Tracheal epithelial cell (primary cell): ENCODE measurements at places on chromosomes 2 and 18. TPM values are rescaled to one million over a fixed set of nuclear protein-coding genes. Genes with fewer than 3 reads are reported as not detected.

TMEM18 gene
- total RNA-seq = 36.2 and 40.5 TPM in 2 replicates

NFU1 gene
- 27.9 and 29.4 TPM in 2 replicates for total RNA-seq

REG1B gene
- not detected in 2 replicates for total RNA-seq

UGT1A1 gene
- total RNA-seq = 0.48 and 1.1 TPM in 2 replicates

RAB12 gene
- total RNA-seq = 65.1 and 69.3 TPM in 2 replicates

PUM2 gene
- 43.6 and 60.3 TPM in 2 replicates for total RNA-seq

SKOR2 gene
- not detected in 2 replicates for total RNA-seq

IL1F10 gene
- not detected in 2 replicates for total RNA-seq

C2orf80 gene
- total RNA-seq = not detected in 2 replicates

LINC00305 gene
- not detected in 2 replicates for total RNA-seq

FECH gene
- total RNA-seq = 13.6 and 21.7 TPM in 2 replicates

CREG2 gene
- 1.1 and 1.7 TPM in 2 replicates for total RNA-seq

LRP1B gene
- total RNA-seq = under 0.01 TPM in 1 of 2 replicates, not detected in the other

SCYGR4 gene
- total RNA-seq = not detected in 2 replicates

SLC19A3 gene
- total RNA-seq = 0.48 TPM in 1 of 2 replicates, not detected in the other

NPPC gene
- total RNA-seq = 0.24 TPM in 1 of 2 replicates, not detected in the other

PRSS56 gene
- total RNA-seq = not detected in 2 replicates

MPP4 gene
- total RNA-seq = not detected in 2 replicates

TMEM247 gene
- not detected in 2 replicates for total RNA-seq

MZT2B gene
- total RNA-seq = 180 and 208 TPM in 2 replicates

RTP5 gene
- not detected in 2 replicates for total RNA-seq

ONECUT2 gene
- under 0.01 TPM in 1 of 2 replicates, not detected in the other for total RNA-seq

ABCB11 gene
- total RNA-seq = under 0.01 TPM in 1 of 2 replicates, not detected in the other

BCL2 gene
- 1.9 and 2.6 TPM in 2 replicates for total RNA-seq

CPLX4 gene
- total RNA-seq = 0.24 TPM in 1 of 2 replicates, not detected in the other

SYT4 gene
- total RNA-seq = not detected in 2 replicates

NABP1 gene
- total RNA-seq = 23.0 and 37.8 TPM in 2 replicates

ARHGAP15 gene
- not detected in 2 replicates for total RNA-seq

HRH4 gene
- under 0.01 and 0.64 TPM in 2 replicates for total RNA-seq

CAPN14 gene
- 2.2 and 6.8 TPM in 2 replicates for total RNA-seq

GAD1 gene
- total RNA-seq = 4.6 and 4.9 TPM in 2 replicates

DPYSL5 gene
- total RNA-seq = not detected in 2 replicates

NPHP1 gene
- total RNA-seq = 1.2 and 3.4 TPM in 2 replicates

MYO1B gene
- total RNA-seq = 236 and 388 TPM in 2 replicates

UGT1A8 gene
- total RNA-seq = under 0.01 and 0.43 TPM in 2 replicates

CFC1 gene
- total RNA-seq = not detected in 2 replicates

KYNU gene
- 41.1 and 77.8 TPM in 2 replicates for total RNA-seq

SLC35G4 gene
- total RNA-seq = not detected in 2 replicates

PKDCC gene
- 1.3 and 1.9 TPM in 2 replicates for total RNA-seq

SLC9A2 gene
- total RNA-seq = under 0.01 and 1.2 TPM in 2 replicates

UGT1A7 gene
- 1.4 and 1.5 TPM in 2 replicates for total RNA-seq

REG1A gene
- total RNA-seq = not detected in 2 replicates

REG3A gene
- total RNA-seq = not detected in 2 replicates

COL3A1 gene
- 0.43 and 2.7 TPM in 2 replicates for total RNA-seq

ATP6V1C2 gene
- 0.24 and 0.43 TPM in 2 replicates for total RNA-seq

TTC27 gene
- 33.5 and 39.6 TPM in 2 replicates for total RNA-seq

CRYBA2 gene
- not detected in 2 replicates for total RNA-seq

PLGLB2 gene
- total RNA-seq = 0.24 TPM in 1 of 2 replicates, not detected in the other

ZRANB3 gene
- 6.3 and 8.3 TPM in 2 replicates for total RNA-seq
